ENCODE measurements at places on chromosomes 16 and 17. TPM values are rescaled to one million over a fixed set of nuclear protein-coding genes. Genes with fewer than 3 reads are reported as not detected.

The PRAC2 gene
- total RNA-seq: not detected

The MRC2 gene
- total RNA-seq: 178 TPM

The ZG16 gene
- not detected for total RNA-seq

The CD7 gene
- total RNA-seq: 0.99 TPM

The OTOP2 gene
- not detected for total RNA-seq

The CETP gene
- 1.8 TPM for total RNA-seq

The COX6A2 gene
- total RNA-seq: 4.1 TPM

The FAHD1 gene
- 35.6 TPM for total RNA-seq

The CRHR1 gene
- total RNA-seq: 20.6 TPM

The SULT1A2 gene
- total RNA-seq: not detected

The CPHXL2 gene
- total RNA-seq: not detected

The ZNF287 gene
- total RNA-seq: 20.7 TPM

The CCL17 gene
- total RNA-seq: not detected
